ENCODE measurements at places on chromosomes 5 and 9.

GRCh38 chr9:98099898-98100297, 19.1 kb downstream of the TRIM14 start:
- DNase-seq: no peak

GRCh38 chr5:143693651-143694252, 118.2 kb upstream of the HMHB1 start:
- DNase-seq: peak; percentile 33

DNA sequence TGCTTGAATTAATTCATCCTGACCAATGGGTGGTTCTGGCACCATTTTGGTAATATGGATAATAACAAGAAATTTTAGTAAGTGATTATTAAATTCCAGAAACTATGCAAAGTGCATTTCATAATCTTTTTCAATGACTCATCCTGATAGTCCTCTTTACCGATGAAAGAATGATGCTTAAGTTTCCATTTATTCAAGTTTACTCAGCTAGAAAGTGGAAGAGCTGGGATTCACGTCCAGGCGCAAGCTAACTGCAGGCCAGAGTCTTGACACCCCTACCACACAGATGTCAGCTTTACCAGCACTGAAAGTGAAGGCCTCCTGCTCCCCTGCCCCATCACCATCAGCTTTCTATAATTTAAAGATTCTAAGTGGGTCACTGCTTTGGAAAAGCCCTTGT, 493.5 kb upstream of the WWC1 start:
- DNase-seq: no peak

GRCh38 chr5:112348387-112348786, 70.7 kb downstream of the EPB41L4A start:
- no peak for DNase-seq

DNA sequence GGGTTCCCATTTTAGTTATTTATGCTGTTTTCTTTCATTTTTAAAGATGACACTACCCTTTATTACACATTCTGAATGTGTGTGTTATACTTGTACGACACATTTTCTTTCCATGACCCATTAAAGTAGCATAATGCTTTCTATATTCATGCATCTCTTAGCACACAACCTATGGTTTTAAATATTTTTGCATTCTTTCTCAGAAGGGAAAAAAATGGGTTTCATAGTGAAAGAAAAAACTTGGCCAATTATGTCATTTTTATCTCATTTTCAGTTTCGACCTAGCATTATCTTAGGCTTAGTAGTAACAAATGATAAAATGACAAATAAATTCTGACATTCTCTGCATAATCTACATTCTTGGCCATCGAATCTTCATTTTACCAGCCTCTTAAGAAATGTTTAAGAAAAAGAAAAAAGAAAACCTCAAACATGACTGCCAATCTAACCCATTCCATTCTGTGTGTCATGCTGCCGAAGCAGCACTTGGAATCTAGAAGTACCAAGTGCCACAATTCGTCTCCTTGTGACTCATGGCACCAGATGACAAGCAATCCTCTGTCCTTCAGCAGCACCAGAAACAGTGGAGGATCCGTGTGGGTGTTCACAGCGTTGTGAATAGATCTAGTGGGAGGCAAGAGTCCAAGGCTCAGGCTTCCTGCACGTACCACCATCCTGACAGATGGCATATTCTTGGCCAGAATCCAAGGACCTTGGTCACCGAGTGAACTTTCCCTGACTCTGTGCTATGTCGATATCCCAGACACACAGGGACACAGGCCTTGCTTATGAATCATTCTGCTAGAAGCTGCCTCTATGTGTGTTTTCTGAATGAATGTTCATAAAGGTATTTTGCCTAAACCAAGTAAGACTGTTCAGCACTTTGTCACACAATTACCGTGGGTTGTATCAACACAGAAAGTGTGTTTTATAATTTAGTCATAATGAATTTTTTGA, 502.7 kb downstream of the NR2F1-AS1 start:
- DNase-seq: peak; percentile 19

DNA sequence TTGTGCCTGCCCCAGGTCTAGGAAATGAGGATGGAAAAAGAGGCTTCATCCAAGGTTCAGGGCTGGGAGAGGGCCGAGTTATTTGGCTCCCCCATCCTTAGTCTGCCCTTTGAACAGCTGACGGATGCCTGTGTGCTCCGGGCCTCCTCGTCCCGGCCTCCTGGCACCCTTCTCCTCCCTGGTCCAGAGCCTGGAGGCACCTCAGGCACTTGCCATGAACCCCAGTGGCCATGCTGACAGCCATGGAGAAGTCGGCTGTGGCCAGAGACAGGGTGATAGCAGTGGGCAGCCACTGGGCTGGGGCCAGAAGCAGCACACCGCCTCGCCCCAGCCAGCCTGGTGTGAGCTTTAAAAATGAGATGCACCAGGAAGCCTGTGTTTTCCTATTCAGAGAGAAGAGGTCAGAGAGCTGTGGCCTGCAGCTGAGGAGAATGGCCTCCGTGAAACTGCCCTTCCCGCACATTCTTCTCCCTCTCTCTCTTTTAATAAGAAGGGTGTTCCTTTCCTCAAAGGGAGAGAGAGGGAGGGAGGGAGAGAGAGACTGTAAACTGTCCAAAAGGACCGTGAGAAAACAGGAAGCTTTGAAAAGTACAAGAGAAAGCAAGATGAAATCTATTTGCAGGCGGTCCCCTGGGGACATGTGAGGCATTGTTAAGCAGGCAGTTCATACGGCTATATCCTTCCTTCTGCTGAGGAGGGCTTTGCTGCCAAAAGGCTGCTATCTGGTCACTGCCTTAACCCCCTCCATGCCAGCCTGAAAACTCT, 55.3 kb downstream of the ZNF366 start:
- DNase-seq: no peak

DNA sequence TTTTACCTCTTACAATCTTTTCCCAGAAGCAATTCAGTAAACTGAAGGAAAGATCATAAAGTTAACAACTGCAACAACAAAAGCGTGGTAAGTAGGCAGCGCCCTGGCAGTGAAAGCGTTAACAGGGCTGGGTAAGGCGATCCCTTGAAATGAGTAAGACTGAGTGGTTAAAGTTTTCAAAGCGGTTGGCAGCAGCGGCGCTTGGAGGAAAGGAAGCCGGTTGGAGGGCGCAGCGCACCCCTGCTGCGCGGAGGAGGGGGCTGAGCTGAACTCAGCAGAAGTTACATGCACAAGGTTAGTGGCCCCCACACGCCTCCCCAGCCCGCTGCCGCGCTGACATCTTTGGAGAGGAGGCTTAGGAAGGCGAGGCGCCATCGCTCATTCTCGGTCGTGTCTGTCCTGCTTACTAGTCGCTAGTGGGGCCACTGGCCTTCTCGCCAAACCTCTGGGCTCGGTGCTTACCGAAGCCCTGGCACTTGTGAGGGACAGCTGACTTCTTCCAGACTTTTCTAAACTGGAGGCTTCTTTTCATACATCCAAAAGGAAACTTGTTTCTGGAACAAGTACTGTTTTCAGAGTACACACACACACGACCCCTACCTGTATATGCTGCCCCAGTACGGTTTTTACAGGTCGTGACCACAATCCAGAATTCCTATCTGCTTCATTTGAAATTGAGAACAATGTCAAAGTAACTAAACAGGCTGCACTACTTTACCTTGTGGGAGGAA, at the start of gene SH3RF2:
SH3RF2 (plus strand) TSS at position 178 of the 731 bp plus-strand sequence. CDS start 1,351 bp downstream, outside the sequence.
- DNase-seq: peak; percentile 54

DNA sequence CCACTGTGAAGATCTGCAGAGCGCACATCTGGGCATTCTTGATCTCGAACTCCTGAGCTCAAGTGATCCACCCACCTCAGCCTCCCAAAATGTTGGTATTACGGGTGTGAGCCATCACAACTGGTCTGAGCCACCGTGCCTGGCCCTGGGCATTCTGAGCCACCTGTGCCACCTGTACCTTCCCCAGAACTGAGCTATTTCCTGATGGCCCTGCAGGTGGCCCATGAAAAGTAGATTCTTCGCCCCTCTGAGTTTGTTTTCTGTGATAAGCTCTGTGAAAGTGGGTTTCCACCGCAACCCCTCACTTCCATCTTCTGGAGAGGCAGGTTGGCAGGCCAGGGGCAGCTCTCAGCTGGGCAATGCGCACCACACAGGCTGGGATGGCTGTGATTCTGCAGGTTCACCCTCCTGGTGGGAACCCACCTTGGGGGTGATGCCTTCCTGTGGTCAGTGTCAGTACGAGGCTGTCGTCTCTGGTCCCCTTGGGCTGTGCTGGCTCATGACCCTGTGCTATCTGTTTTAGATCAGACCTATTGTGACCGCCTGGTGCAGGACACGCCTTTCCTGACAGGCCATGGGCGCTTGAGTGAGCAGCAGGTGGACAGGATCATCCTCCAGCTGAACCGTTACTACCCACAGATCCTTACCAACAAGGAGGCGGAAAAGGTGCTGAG, 11.3 kb downstream of the CARD19 start:
- DNase-seq: no peak

DNA sequence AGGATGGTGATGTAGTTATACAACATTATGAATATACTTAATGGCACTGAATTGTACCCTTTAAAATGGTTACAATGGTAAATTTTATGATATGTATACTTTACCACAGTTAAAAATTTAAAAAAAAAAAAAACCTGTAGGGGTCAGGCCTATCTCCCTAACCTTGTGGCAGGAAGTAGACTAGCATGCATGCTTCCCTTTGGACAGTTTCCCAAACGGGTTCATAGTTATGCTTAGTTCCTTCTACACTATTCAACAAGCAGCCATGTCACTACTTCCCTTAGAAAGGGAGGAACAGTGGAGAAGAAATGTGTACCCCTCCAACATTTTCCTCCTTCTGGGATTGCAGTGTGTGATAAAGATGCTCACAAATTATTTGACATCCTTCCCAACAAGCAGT, 32.5 kb downstream of the IDNK start:
- no peak for DNase-seq

DNA sequence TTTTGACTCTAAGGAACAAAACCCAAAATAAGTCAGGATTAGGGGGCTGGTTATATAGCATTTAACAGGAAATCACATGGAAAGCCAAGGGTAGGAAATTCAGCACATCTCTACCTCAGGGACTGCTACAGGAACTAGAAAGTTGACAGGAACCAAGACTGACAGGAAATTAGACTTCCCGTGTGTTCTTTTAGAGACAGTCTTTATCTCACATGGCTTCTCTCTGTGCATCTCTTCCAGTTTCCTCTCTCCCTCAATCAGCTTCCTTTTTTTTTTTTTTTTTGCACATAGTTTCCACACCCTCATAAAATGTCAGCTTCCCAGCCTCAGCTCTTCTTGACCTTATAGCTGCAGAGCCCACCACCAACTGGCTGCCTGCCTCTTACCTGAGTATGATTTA, 4.8 kb downstream of the RECK start:
- no peak for DNase-seq

GRCh38 chr9:107016383-107016782, 153.4 kb downstream of the ZNF462 start:
- DNase-seq: no peak

GRCh38 chr5:141440341-141440740, 10.0 kb downstream of the PCDHGA12 start:
- DNase-seq: no peak

GRCh38 chr5:88374391-88374790, 105.7 kb upstream of the TMEM161B start:
- DNase-seq: no peak

DNA sequence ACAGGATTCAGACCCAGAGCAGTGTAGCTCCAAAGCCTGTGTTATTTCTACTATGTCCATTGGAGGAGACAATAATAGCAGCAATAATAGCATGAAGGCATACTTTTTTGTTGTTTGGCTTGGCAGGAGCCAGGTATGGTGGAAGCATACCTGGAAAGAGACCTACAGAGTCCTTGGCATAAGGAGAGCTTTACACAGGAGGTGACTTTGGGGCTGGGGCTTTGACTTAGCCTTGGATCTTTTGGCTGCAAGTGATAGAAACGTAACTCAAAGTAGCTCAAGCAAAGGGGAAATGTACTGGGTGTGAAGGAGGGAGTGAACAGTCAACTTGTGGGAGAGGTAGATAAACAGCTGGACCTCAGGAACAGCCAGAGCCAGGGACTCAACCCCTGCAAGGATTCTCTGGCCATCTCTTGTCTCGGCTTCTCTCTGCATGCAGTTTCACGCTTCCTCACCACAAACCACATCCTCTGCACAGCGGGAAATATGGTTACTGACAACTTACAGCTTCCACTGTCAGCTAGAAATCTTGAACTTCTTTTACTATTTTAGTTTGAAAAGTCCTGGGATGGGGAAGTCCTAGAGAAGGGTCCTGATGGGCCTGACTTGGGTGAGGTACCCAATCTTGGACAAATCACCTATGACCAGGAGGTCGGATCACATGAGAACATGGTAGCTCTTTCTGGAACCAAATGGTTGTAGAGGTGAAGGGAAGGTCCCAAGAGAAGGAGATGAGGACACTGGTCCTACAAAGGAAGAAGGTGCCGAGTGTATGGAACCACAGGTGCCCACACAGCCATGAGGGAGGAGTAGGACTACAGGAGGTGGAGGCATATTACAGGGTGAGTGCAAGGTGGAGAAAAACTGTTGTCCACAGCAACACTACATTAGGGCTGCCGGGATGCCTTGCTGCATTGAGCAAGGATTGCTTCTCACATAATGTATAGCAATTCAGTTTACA, 47.0 kb upstream of the TGFBR1 start:
- DNase-seq: peak; percentile 80

- DNase-seq: no peak
These were observed 1193.5 kb downstream of the DTWD2 start for GRCh38 chr5:117794847-117795246.

DNA sequence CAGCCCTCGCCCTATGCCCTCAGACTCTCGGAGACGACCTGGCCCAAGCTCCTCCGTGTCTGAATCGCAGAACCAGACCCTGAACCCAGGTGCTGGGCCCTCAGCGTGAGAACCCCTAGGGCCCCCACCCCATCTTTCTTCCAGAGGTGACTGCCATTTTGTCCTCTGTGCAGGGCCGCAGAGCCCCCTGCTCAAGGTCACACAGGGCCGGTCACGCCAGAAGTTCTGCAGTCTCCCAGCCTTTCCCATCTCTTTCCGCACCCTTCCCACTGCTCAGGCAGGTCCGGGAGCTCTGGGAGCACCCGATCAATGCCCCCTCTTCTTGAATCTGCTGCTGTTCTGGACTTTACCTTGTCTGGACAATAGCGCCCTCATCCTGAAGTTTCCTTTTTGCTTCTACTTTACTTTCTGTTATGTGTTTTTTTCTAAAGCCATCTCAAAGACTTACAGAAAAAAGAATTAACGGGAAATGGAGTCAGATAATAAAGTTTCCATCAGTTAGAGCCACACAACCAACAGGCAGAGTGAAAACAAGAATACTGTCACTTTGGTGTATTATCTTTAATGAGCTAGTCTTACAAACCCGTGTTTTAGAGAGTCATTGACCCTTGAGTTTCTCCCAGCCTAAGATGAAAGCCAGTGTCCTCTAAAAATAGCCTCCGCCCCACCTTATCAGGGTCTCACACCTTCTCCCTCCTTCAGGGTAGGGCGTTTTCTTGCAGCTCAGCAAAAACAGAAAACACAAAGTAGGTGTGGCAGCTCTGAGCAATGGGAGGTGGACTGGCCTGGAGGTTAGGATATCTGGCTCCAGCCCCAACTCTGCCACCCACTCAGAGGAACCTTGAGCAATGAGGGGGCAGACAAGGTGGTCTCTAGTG, 1.8 kb downstream of the TMOD1 start:
- DNase-seq: no peak

- no peak for DNase-seq
These were observed 379.3 kb downstream of the KDM4C start for GRCh38 chr9:7137040-7137439.

- no peak for DNase-seq
These were observed 75.1 kb downstream of the BASP1 start for GRCh38 chr5:17292434-17293015.

All from activated T-cell treated with anti-CD3 and anti-CD28 coated beads, Interleukin-2, amount 50 U/mL, for 48 hours (primary cell).